ENCODE measurements at places on chromosomes 12 and 14. TPM values are rescaled to one million over a fixed set of nuclear protein-coding genes. Genes with fewer than 3 reads are reported as not detected.

Gene AICDA
- total RNA-seq, result not detected

Gene BCL11B
- 1.7 TPM for total RNA-seq

Gene RCOR1
- total RNA-seq, result 11.8 TPM

Gene GLIPR1L2
- 0.63 TPM for total RNA-seq

Gene CCDC88C
- total RNA-seq, result 1.2 TPM

Gene FAM90A1
- 0.18 TPM for total RNA-seq

Gene GPR84
- total RNA-seq, result not detected

Gene KRT6A
- not detected for total RNA-seq

GRCh38 chr12:52559979-52560378, 7.0 kb upstream of the KRT71 start:
- DNase-seq, result no peak

DNA sequence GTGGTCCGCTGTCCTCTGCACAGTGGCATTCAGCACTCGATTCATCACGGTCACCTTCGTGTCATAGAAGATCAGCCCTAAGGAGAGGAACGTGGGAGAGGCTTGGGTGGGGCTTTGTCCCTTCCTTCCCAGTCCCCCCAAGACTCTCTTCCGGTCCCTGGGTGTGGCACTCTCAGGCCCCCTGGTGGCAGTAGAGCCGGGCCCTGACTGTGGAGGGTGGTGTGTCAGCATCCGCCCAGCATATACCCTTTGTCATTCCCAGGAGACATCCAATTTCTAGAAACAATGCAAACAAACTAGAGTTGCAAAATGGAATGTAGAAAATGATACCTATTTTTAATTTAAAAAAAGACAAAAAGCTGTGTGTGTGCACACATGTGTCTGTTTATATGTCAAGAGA, 45.0 kb downstream of the TRAFD1 start:
- peak; percentile 35 for DNase-seq

DNA sequence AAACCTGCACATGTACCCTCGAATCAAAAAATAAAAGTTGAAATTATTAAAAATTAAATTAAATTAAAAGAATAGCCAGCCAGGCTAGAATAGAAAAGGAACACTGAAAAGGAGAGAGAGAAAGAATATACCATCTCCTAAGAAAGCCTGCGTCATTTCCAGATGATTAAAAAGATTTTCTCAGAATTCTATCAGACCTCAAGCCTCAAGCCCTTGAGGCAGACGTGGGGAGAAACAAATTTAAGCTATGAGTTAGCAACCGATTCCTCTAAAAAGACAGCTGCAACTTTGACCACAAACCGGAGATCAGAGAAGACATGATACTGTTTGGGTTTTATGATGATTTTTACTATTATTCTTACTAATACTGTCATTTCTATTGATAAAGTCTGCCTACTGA, 138.3 kb downstream of the KSR2 start:
- no peak for DNase-seq

DNA sequence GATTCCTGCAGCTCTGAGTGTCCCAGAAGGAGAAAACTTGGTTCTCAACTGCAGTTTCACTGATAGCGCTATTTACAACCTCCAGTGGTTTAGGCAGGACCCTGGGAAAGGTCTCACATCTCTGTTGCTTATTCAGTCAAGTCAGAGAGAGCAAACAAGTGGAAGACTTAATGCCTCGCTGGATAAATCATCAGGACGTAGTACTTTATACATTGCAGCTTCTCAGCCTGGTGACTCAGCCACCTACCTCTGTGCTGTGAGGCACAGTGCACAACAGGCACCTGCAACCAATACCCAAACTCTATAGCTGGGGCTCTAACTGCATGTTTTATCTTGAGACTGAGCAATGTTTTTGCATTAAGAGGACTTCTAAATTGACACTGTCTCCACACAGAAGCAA, 379.2 kb upstream of the OR4E1 start:
- no peak for DNase-seq

DNA sequence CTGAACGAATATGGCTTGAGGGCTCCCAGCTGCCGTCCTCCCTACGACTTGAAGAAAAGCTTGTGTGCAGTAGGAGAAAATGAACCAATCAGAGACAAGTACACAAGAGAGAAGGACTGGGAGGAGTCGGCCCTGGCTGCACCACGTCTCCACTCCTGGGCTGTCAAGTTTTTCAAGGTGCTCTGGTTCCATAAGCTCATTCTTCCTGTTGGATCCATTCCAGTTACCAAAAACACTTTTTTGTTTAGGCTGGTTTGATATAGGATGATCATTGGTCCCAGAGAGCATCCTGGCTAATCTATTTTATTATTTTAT, 2.8 kb upstream of the A2ML1 start:
- DNase-seq, result no peak

GRCh38 chr14:99129998-99130397, 142.0 kb downstream of the BCL11B start:
- no peak for DNase-seq

- DNase-seq, result peak; percentile 60
These were observed 149.0 kb upstream of the PRMT8 start for GRCh38 chr12:3342051-3342450.

GRCh38 chr12:8554451-8555195, 13.9 kb upstream of the CLEC4E start:
- DNase-seq, result peak; percentile 39

GRCh38 chr14:94660306-94660946, 48.2 kb downstream of the SERPINA3 start:
- DNase-seq, result no peak

GRCh38 chr12:98635657-98636323, 8.8 kb downstream of the IKBIP start:
- DNase-seq, result peak; percentile 62

DNA sequence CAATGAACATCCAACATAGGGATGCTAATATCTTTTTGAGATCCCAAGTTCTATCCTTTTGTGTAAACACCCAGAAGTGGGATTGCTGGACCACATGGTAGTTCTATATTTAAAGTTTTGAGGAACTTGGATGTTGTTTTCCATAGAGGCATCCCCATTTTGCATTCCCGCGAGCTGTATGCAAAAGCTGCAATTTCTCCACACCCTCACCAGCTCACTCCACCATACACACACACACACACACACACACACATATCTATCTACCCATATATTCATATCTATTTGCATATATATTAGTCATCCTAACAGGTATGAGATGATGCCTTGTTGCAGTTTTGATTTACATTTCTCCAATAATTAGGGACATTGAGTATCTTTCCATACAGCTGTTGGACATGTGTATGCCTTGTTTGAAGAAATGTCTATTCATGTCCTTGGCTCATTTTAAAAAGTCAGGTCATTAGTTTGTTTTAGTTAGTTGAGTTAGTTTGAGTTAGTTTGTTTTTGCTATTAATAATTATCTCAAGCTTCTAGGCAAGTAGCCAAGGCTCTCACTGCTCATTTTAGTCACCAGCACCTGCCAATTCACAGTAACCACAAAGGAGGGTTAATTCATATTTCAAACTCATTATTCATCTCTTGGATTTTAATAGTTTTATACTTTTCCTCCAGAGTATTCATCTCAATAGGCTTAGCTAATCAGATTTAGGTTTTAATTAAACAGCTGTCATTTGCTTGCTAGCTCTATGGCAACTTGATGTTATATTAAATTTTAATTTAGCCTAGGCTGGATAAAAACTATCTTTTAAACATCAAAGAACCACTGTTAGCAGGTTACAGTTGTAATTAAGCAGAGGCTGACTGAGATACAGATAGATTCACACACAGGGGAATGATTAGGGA, 1435.9 kb upstream of the TMEM132C start:
- no peak for DNase-seq

DNA sequence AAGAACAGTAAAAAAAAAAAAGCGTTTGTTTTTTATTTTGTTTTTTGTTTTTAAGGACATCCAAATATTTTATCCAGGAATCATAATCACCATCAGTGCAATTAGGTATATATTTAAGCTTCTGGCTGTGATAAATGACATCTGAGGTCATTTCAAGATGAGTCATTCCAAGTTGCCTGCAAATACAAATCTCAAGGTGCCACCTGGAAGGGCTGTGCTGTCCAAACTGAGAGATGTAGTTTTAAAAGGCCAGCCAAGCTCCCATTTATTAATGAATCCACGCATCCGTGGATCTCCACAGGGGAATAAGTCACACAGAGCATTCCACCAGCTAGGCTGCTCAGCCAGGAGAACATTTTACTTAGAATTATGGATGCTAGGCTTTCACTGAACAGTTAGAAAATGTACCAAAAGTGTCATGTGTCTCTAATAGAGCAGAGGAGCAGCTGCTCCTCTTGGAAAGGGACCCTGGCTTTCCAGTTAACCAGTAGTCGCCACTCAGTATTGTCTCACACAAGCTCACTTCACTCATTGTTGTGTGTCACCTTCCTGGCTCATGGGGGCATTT, 1151.4 kb upstream of the TMEM132C start:
- no peak for DNase-seq

- DNase-seq, result no peak
These were observed 9.6 kb downstream of the KLC1 start for GRCh38 chr14:103638594-103638993.

- DNase-seq, result peak; percentile 90
These were observed 66.6 kb downstream of the DAAM1 start for GRCh38 chr14:59254911-59255545.

DNA sequence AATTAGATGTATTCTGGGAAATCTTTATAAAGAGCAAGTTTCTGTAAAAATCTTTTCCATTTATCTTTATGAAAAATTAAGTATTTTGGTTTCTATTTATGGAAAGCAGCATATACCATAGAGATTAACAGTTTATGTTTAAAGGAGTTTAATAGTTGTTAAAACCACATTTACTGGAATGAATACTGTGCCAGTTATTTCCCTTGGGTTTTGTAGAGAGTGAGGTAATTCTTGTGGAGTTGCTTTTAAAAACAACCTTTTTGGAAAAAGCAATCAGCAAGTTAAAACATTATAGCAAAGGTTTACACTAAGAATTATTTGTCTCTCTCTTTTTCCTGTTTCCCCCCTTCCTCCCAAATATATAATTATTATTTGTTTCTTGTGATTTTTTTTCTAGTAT, 34.9 kb downstream of the AEBP2 start:
- peak; percentile 28 for DNase-seq

DNA sequence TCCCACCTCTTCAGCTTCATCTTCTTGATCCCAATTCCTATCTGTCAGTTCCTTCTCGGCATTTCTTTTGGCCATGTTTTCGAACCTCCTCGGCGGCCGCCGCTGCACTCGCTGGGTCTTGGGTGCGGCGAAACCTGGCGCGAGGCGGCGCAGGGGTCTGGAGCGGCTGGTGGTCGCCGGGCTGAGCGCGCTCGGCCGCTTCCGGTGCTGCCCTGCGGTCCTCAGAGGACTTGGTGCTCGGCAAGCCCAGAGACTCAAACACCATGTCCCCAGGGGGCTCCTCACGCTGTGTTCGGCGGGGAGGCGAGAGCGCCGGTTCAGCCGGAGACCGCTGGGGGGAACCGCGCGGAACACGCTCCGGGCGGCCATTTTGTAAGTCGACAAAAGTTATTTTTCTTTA, 51.8 kb downstream of the PPP1R36 start:
- DNase-seq, result peak; percentile 37

DNA sequence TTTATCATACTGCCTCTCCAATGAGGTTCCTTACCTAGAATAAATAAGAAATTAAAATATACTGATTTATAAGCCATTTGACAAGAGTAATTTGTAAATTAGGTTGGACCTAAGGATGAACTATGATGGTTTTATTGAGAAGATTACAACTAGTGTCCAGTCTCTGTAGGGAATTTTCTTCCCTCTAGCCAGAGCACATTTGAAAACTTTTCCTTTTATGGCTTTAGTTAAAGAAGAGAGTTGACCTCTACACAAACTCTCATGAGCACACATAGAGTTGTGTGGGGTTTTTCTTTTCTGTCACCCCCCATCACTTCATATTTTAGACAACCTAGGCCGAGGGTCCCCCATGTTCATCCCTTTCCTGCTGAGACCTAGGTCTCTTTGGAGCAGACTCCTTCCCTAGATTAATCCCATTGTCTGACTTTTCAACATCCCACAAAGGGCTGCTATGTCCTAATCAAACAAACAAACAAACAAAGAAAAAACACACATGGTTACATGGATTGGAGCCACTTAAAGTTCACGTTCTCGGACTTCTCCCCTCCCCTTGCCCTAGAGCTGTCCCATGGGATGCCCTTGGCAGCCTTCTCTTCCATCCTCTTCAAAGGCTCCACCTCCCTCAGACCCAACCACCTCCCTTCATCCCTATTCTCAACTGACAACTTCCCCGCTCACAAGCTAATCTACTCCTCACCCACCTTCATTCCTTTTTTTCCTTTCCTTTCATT, 40.7 kb downstream of the GPR135 start:
- no peak for DNase-seq

DNA sequence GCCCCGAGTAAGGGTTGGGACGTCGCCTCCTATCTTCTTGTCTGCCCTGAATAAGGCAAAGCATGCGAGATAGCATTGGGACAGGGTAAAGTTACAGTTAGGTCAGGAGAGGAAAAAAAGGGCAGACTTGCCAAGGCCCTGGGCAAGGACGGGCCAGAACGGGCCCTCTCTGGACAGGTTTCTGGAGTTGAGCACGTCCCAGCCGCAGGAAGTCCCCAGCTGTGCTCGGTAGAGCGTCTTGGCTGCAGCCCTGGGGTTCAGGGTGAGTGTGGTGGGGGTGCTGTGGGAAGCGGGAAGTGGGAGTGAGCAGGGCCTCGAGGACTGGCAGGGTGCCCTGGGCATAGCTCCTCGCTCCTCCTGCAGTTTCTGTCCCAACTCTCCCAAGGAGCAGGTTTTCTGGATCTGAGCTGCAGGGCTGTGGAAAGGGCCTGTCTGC, 5.4 kb downstream of the RPS6KL1 start:
- DNase-seq, result no peak

DNA sequence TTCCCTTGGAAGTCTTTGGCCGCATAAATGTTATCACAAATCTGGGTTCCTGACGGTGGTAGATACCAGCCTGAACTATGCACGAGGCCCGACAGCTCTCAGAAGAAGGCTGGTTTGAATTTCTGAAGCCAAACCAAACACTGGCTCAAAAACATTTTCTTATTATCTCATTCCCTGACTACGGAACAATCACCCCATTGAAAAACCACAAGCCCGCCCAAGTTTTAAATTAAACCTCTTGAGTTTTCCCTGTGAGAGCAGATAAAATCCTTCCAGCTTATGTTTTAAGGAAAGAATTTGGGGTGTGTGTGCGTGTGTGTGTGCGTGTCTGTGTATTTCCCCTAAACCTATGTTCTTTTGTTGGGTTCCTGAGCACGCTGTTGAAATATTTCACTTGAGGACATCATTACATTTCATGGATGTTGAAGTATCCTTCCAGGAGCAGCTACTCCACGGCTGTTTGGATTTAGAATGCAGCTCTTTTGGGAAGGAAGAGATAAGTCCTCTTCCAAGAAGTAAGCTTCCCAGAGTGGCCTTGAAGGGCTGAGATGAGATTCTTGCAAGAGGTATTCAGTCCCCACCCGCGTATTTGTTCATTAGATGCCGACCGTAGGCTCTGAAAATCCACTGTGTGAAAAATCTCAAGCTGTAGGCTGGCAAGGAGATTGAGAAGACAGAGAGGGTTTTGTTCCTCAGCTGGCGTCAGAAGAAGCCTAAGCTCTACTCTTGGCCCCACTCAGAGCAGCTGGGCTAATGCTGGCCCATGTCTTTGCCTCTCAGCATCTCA, 131.0 kb upstream of the NCOR2 start:
- peak; percentile 92 for DNase-seq

GRCh38 chr12:132049876-132050275, 94.2 kb downstream of the DDX51 start:
- no peak for DNase-seq

All from cardiac muscle cell (in vitro differentiated cells and primary cell).